ENCODE measurements at places on chromosomes 4 and X.

DNA sequence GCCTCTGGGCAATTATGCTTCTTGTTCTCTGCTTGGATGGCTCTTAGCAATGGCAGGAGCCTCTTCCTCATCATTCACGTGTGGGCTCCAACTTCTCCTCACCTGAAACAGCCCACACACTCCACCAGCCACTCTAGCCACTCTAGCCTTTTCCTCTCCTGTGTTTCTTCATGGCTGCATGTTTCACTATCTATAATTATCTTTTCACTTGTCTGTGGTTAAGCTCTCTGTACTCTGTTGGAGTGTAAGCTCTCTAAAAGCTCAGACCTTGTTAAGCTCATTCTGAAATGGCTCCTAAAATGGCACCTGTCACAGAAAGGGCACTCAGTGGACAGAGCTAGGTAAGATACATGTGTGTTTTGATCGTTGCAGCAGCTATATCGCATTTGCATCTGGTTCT lies 80.0 kb downstream of the SH3KBP1 start:
- DNase-seq, result no peak

DNA sequence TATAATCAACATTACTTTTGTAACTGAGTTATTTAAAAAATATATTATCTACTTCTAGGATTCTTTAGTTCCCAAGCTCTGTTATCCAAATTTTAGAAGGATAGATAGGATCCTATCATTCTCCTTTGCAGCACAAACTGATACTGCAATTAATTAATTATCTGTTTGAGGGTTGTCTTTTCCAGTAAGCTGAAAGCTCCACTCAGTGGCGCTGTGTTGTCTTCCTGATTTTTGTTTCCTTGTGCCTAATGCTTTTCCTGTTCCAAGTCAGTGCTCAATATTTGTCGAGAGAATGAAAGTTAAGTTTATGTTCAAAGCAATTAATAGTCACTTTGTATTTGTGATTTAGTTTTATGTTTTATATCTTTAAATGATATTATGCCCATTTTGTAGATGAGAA lies 107.4 kb upstream of the ANK2 start:
- DNase-seq, result peak; percentile 61

GRCh38 chr4:152064282-152064681 lies 303.5 kb upstream of the GATB start:
- no peak for DNase-seq

DNA sequence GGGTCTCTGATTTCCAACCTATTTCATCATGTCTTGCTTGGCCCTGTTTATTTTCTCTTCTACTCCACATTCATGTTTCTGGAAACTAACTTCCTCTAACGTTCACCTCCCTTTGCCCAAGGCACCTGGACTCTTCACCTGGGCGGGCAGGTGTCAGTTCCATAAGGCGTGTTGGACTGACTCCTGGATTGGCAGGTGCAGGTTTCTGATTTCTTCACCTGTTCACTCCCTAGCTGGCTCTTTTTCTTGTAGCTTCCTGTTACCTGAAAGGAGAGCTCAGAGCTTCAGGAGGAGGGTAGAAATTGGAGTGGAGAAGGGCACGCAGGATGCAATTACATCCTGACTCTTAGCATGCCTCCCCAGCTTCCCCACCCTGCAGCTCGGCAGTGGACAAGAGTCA lies 350.8 kb upstream of the KLF3 start:
- DNase-seq, result no peak

- no peak for DNase-seq
These were observed 28.2 kb upstream of the PGK1 start for GRCh38 chrX:78075787-78076389.

- DNase-seq, result no peak
These were observed 72.7 kb downstream of the MTMR1 start for GRCh38 chrX:150765782-150766350.

DNA sequence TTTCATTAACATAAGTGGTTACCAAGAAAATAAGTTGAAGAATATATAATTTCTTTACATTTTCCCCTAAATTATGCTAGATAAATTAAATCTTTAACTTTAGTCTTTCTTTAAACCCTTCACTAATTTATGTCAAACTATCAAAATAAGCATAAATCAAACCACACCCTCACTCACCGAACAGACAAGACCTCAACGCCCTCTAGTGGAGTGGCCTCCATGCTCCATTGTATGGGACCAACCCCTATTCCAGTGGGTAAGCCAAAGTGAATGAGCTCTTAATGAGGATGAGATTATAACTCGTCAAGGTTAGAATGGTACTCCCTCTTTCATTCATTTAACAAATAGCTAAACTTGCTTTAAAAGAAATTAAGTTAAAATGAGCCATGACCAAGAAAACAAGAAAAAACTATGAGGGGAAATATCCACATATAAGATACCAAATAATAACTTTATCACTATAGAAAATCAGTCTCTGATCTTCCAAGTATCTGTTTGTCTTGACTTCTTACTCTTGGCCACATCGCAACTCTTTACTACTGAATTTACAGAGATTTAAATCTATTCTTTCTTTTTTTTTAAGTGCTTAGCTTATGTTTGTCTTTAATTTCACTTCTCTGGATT lies 15.6 kb upstream of the BBS12 start:
- peak; percentile 85 for DNase-seq

GRCh38 chrX:83529950-83530349 lies 21.9 kb downstream of the POU3F4 start:
- DNase-seq, result no peak

DNA sequence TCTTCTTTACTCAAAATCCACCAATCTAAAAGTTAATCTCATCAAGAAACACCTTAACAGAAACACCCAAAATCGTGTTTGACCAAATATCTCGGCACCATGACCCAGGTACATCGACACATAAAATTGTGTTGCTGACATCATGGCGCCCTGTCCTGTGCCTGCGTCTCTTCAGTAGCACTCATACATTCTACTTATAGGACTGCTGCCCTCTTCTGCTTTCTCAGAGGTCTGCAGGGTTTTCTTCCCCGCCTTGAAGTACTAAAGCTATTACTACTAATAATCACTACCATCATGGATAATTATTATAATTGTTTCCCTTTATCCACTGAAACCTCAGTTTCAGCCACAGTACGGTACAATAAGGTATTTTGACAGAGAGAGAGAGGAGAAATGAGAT lies 1403.1 kb upstream of the TENM3 start:
- DNase-seq, result no peak

DNA sequence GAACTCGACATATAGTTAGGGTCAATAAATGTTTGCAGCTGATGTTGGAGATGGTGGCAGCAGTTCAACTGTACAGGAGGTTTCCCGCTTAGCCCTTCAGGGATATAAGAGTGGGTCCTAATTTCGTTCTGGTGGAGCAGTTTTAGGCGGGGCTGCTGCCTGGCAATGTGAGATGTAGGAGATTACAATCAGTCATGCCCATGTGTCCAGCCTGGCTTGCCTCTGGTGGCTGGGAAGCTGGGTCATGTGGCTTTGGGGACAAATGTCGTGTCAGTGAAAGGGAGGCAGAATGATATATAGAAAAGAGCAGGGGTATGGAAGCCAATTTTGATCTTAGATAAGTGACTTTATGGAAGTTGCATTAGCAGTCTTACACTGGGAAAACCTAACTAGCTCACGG lies 129.4 kb downstream of the CLCN4 start:
- no peak for DNase-seq

DNA sequence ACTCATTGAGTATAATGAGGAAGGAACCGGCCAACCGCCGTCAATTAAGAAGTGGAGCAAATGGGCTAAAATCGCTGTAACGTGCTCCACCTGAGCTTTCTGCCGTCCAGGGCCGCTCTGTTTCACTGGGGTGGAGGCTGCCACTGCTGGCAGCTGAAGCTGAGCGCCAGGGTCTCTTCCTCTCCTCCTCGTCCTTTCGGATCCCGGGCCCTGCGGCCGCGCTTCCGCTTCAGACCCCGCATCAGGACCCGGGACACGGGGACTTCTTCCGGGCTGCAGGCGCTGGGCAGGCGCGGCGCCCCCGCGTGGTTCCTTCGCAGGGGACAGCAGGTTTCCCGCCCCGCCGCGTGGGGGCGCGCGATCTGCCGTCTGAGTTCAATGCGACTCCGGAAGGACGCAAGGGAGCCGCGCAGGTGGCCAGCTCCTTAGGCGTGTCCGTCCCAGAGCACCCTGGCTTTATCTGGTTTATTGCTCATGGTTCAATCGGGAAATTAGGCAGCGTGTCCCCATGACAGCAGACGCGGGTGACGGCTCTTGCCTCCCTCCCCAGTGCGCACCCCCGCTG lies 519.8 kb downstream of the TRIML1 start:
- DNase-seq, result no peak

GRCh38 chr4:146112389-146112788 lies 63.1 kb upstream of the LSM6 start:
- DNase-seq, result no peak

- DNase-seq, result peak; percentile 61
These were observed 63.7 kb upstream of the CAMK2D start for GRCh38 chr4:113825272-113825671.
